ENCODE measurements at places on chromosomes 11 and 22.

- no peak for DNase-seq
These were observed 90.5 kb downstream of the GALNT18 start for GRCh38 chr11:11531131-11531908.

GRCh38 chr11:74278721-74279161, 32.7 kb downstream of the P4HA3 start:
- no peak for DNase-seq

DNA sequence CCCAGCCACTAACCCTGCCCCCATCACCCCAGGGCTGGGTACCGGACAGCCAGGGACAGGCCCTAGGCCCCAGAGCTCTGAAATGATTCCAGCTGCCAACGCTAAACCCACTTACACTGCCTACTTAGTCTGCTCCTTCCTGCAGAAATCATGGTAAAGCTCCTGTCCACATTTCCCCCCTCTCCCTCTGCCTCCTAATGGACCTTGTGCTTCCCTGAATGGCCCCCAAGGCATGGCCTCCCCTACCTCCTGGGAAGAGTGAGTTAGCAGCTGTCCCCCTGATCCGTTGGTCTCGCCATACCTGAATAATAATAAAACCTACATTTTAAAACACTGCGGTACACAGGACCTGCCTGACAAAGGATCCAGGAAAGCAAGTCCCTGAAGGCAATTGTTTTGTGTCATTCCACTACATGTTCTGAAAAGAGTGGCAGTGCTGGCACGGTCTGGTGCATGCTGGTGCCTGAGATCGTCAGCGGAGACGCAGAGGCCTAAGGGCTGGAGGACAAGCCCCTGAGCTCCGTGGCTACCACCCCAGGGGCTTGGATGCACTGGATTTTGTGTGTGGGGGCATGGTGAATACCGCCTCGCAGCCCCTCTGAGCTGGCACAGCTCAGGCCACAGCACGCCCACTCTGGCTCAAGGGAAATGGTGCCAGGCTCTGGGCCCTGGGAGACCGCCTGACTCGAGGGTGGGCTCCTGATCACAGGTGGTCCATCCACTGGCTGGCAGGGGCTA, 186.3 kb downstream of the CTTN start:
- no peak for DNase-seq

- peak; percentile 88 for DNase-seq
These were observed at the start of gene PIK3C2A for GRCh38 chr11:17207317-17208256. Gene PIK3C2A, minus strand, starts transcription at chr11:17207986. Its CDS starts 38,245 bp downstream, at chr11:17169741.

DNA sequence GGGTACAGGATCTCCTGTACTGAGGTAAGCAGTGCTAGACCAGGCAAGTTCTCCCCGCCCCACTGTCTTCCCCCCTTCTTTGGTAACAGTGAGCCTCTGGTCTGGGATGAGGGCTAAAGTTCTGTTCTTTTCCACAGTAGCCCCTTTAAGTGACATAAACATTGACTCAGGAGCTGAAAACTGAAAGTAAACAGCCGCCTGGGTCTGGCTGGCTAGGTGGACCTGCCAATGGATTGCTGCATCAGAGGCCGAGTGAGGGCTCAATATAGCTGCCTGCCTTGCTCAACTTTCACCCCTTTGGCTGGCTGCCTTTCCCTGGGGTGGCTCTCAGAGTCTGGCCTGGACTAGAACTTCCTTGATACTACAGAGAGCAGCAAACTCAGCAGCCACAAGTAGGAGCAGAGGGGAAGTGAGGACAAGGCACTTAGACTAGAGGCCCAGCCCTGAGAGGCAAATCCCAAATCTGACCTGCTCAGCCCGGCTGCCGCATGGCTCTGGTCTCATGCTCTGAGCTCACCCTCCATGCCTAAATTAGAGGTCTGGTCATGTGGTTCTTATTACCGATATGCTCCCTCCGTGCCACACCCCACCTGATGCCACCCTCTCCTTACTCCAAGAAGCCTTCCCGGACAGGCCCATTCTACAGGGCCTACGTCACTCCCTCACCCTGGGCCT, 9.6 kb upstream of the UCP3 start:
- DNase-seq = no peak

DNA sequence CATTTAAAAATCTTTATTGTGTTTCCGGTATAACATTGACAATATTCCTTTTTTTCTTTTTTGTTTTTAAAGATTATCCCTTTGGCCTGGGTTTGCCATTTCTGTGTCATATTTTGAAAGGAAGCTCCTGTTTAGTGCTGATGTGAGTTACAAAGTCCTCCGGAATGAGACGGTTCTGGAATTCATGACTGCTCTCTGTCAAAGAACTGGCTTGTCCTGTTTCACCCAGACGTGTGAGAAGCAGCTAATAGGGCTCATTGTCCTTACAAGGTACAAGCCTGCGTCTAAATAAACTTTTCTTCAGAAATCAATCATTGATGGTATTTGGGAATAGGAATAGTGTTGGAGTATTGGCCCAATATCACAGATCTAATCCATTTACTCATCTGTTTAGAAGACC, 19.8 kb downstream of the PIWIL4 start:
- no peak for DNase-seq

GRCh38 chr11:96185220-96185768, 157.7 kb downstream of the MAML2 start:
- DNase-seq = no peak

GRCh38 chr11:63682066-63683021, 1.0 kb downstream of the RTN3 start:
- no peak for DNase-seq

GRCh38 chr11:109077291-109077920, 344.6 kb upstream of the C11orf87 start:
- no peak for DNase-seq

GRCh38 chr11:16783321-16783801, 44.9 kb downstream of the C11orf58 start:
- DNase-seq = no peak

GRCh38 chr11:78138291-78138690, 1.1 kb downstream of the ALG8 start:
- DNase-seq = no peak

- DNase-seq = no peak
These were observed 21.7 kb downstream of the SLC37A2 start for GRCh38 chr11:125084761-125085231.

GRCh38 chr22:35660291-35661127, 12.3 kb downstream of the APOL6 start:
- DNase-seq = peak; percentile 27

DNA sequence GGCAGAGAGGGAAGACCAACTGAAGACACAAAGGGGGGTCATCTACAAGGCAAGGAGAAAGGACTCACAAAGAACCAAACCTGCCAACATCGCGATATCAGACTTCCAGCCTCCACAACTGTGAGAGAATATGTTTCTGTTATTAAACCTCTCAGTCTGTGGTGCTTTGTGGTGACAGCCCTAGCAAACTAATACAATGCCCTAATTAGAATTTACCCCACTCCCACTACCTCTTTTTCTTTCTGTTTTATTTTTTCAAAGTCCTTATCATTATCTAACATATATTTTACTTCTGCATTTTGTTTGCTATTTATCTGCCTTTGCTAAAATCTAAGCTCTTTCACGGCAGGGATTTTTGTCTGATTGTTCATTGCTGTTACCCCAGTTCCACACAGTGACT, 2.5 kb upstream of the OR52D1 start:
- DNase-seq = no peak

DNA sequence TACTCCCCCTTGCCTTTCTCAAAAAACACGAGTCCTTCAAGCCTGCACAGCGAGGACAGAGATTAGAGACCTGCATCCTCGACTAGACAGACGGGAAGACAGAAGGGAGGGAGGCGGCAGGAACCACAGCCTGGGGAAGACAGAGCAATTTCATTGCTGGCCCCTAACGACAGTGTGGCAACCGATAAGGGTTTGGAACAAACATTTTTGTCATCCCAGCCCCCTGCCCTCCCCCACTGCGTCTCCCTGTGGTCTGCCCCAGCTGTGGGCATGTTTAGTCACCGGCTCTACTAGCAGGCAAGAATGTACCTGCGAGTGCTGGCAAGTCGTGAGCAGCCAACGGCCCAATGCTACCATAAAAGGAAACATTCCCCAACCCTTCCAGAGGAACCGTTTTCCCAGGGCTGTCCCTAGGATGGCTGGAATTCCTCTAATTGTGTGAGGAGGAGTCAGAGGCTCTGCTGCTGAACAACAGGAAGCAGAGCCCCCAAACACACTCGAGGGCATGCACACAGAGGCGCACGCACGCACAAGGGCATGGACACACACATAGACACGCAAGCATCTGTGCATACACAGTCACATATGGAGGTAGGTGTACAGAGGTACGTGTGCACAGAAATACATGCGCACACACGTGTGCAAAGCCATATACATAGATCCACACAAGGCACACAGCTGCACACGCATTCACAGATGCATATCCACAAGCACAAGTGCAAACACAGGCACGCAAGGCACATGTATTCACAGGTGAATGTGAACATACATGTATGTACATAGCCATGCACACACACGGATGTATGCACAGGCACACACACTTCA, 58.3 kb downstream of the MYH9 start:
- DNase-seq = peak; percentile 76

GRCh38 chr11:111627591-111627990, 25.3 kb downstream of the SIK2 start:
- no peak for DNase-seq

DNA sequence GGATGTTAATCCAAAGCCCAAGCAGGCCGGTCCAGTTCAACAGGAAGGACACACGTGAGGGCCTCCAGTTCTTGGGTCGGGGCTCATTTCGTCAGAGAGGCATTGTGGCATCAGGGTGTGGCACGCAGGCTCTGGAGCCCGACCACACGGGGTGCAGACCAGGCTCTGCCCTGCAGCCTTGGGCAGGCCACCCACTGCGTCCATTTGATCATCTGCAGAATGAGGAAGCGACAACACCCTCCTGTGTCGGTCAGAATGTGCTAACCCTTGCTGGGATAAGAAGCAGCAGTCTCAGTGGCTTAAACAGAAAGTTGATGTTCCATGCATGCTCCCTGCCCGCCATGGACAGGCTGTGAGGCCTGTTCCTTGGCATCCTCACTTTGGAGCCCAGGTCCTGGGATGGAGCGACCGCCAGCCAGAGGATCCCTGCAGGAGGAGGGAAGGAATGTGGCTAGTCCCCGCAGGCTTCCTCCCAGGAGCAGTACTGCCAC, 10.8 kb downstream of the RIBC2 start:
- DNase-seq = no peak

DNA sequence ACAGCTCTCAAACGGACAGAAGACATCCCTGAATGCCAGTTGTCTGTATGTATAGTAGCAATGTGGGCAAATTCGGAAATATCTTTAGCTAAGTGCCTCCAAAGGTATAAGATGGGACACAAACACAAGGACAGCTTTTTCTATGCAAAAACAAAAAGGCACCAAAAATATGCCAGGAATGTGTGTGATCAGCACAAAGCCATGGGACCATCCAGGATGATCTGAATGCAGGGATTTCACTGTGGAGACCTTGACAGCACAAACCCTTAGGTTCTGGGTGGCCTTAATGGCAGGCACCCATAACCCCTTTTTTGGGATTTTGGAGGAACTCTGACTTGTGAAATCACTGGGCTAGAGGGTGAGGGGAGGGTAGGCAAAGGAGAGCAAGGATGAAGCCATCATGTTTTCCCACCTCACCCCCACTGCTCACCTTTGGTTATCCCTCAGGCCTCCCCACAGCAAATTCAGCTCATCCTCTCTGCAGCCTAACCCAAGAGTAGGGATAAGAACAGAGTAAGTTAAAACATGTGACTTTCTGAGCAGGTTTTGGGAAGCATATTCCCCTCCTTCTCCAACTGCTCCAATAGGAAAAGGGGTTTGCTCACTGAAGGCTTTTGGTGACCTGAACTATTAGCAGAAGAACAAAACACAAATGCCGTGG, 154.6 kb downstream of the SNX19 start:
- no peak for DNase-seq

DNA sequence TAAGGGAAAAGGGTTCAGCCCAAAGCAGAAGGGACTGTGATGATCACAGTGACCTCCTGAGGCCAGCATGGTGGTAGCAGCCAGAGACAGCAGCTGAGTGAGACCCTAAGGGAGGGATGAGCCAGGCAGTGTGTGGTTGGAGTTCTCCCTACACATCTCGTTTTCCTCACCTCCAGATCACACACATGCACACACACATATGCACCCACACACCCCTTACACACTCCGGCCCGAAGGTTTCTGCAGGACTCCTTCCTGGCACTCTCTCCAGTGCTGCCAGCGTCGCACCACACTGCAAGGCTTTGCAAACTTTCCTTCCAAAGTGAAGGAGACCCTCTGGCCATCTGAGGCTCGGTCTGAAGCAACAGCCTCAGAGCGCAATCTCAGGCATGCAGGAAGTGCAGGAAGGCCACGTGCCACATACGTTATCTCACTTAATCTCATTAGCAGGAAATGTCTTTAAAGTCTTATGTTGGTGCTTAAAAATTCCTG, 26.9 kb upstream of the TP53I11 start:
- DNase-seq = no peak

DNA sequence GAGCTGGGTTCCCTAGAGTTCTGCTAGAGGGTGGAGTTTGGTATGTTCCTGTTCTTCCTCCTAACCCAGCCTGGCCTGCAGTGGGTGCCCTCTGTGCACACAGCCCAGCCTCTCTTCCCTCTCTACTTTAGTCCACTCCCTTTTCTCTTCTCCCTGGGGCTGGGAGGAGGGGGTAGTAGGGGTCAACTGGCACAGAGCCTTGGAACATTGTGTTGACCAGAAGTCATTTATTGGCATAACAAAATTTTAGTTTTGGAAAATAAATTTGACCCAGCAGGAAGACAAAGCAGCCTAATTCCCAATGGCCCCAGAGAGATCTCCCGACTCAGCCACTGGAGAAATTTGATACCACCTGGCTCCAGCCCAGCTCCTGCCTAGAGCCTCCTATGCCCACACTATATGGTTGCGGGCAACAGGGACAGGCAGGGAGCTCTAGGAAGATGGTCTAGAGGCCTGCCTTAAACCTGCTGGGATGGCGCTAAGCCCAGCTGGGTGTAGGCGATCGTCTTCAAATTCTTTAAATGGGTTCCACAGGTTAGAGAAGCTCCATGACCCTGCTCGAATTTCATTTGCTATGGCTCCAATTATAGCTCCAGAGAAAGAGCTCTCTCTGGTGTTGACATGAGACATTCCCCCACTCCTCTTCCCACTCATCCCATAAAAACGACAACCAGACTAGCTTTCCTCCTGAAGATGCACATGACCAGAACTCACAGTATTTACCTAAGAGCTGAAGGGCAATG, 9.9 kb downstream of the PCSK7 start:
- no peak for DNase-seq

DNA sequence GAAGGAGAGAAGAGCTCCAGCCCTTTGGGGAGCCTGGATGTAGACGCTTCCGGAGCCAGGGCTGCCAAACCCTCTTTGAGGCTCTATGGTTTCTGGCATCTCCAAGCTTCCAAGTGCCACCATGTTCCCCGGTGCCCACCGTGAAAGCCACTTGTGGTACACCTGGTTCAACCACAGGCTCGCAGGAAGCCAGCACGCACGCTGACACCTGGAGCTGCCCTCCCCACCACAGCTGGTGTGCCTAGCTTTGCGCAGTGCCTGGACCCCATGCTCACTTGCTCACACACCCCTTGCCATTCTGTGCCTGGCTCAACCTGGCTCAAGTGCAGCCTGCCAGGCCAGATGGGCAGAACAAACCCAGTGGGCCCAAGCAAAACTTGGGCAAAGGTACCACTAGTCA, 831.4 kb downstream of the DLG2 start:
- no peak for DNase-seq
